ENCODE measurements at places on chromosomes 11 and 22.

DNA sequence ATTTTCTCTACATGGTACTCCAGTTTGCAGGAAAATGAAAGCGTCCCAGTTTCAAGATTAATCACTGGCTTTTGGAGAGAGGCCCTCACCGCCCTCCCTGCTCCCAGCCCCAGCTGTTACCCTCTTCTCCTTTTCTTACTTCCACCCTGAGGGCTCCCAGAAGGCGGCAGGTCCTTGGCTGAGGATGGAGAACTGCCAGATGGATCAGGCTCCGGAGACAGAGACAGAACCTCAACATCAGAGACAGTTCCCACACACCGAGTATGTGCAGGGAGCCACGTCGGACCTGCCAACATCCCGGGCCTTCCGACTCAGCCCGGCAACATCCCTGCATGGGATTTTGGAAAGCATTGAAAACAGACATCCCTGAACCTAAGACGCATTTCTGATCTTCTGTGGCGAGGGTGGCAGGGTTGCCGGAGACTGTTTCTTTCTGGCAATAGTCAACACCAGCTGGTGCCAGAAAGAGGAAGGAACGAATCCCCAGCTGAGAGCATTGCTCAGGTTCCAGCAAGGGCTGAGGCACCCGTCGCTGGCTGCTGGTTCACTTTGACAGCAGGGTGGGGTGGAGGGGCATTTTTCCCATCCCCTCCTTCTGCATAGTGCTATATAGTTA lies 467.1 kb downstream of the MIAT start:
- DNase-seq: no peak

- no peak for DNase-seq
Measured at GRCh38 chr11:31816468-31817053, 5.4 kb upstream of the PAX6 start.

- peak; percentile 31 for DNase-seq
Measured at GRCh38 chr11:59756558-59756840, 1.3 kb downstream of the STX3 start.

DNA sequence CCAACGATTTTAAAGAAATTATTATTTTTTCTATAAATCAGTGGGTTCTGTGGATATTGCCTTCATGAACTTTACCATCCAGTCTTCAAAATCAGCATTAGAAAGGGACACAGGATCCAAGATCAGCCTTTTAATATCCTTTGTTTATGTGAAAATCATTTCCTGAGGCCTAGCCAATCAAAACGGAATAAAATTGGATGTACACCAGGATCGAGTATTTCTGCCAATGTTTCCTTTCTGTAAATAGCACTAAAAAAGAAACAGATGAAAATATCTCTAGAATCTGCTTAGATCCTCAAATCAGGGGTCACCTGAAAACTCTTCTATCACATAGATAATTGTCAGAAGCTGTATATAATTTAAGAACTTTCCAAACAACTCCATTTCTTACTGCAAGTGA lies 1598.5 kb downstream of the LRRC4C start:
- DNase-seq: no peak

GRCh38 chr11:26995701-26996460 lies 2.0 kb downstream of the FIBIN start:
- DNase-seq: no peak

- no peak for DNase-seq
Measured at GRCh38 chr11:132817387-132817786, 714.9 kb downstream of the OPCML start.

GRCh38 chr22:39598017-39598965 lies 27.7 kb downstream of the CACNA1I start:
- no peak for DNase-seq

DNA sequence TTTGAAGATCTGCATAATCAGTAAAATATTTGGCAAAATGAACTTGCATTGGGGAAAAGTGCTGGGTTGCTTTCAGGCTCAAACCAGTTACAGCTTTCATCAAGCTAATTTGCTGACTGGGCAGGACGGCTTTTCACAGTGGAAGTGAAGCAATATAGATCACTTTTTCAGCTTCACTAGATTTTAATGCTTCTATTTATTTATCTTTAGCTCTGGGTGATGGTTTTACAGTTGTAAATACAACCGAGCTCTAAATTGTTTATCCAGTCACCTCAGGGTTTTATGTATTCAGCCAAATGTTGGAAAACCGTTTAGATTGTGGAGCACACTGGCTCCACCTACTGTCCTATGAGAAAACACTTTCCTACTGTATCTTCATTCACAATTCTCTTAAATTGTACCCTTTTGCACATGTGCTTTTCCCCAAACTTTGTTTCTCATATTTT lies 58.2 kb downstream of the ACER3 start:
- peak; percentile 52 for DNase-seq

DNA sequence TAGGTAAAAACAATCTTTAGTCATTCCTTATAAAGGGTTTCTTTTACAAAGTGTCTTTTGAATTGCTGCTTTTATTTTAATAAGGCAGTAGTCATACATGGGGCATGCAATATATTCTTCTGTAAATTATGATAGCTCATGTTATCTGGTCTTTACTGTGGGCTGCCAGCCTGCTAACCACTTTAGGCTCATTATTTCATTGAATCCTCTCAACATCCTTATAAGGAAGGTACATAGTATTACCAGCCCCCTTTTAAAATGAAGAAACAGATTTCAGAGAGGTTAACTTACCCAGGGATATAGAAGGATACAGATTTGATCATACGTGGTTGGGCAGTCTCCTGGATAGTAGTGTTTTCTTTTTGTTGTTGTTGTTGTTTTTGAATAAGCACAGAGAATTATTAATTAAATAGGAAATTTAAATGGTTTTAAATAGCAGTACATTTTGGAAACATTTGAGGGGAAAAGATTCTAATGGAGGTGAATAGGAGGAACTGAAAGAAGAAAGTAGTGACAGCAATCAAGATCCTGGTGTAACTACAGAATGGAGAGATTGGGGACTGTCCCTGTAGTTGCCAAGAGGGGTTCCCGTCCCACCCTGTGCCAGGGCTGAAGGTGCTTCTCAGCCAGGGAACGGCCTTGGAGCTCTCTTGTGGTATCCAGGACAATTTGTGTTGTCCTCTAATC lies 21.0 kb downstream of the SPECC1L start:
- DNase-seq: no peak

DNA sequence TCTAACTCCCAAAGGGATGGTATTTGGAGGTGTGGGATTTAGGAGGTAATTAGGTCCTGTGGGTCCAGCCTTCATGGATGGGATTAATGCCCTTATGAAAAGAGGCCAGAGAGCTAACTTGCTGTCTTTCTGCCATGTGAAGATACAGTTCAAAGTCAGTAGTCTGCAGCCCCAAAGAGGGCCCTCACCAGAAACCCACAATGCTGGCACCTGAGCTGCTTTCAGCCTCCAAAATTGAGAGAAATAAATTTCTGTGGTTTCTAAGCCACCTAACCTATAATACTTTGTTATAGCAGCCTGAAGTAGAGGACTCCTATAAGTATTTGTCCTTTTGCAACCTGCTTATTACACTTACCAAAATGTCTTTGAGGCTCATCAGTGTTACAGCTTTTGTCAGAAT lies 16.2 kb downstream of the ATM start:
- DNase-seq: no peak

GRCh38 chr11:88281317-88281712 lies 56.2 kb downstream of the CTSC start:
- DNase-seq: no peak

DNA sequence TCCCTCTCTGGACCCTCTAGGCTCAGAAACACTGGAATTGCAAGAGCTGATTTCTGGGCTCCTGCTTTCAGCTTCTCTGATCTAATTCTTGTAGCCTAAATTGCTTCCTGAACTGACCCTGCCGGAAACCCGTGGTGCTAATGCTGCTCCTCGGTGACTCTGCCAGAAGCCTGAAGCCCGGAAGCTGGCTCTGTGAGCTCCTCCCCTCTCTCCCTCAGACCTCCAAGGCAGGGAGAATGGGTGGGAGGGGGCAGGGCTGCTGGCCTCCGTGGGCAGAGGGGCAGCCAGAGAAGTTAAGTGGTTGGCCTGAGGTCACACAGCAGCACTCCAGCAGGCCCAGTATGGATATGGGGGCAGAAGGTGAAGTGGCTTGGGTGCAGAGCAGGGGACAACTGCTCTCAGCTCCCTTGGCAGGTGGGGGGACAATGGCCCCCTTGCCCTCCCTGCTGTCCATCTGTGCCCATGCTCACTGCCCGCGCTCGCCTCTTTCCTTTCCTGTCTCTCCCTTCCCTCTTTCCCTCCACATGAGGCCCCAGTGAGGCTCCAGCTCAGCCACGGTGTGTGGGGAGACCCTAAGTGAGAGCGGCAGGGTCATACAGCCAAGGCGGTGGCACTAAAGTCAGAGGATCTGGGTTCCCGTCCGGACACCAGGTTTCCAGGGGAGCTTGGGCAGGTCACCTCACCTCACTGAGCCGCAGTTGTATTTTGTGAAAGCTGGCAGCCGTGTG lies 16.2 kb downstream of the CAPN5 start:
- peak; percentile 50 for DNase-seq

DNA sequence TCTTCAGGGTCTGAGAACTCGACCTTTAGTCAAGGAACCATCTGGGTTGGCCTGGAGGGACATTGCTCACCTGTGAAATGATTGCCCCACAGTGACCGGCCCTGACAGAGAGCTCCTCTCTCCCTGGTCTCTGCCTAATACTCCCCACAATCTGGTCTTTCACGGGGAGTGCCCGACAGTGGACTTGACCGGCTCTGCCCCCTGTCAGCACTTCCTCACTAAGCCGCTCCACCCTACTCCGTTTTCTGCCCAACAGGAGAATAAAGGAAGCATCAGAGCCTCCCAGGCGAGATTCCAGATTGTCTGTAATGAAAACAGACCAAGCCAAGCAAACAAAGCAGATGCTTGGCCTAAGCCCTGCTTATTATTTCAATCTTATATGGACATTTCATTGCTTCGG lies 87.8 kb downstream of the FBXO7 start:
- no peak for DNase-seq

GRCh38 chr22:17890892-17891291 lies 116.6 kb upstream of the BID start:
- DNase-seq: no peak

GRCh38 chr22:50303848-50304527 lies 3.5 kb downstream of the PLXNB2 start:
- DNase-seq: peak; percentile 30

- DNase-seq: no peak
Measured at GRCh38 chr22:25101986-25102385, 97.7 kb upstream of the CRYBB3 start.

DNA sequence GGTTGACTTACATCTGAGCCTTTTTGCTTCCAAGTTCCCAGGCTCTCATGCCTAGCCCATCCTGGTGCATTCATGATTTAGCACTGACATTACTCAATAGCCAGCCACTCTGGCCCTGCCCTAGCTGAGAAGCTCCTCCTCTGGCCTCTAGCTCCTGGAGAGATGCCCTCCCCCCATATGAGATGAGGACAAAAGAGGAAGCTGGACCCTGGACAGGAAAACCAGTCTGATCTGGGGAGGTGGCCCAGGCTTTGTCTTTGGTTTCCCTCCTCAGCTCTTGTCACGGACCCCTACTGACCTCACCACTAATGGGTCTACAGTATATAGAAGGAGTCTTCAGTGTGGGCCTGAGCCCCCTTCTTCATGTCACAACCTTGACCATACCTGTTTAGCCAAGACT lies 3.0 kb downstream of the RHOG start:
- no peak for DNase-seq

- no peak for DNase-seq
Measured at GRCh38 chr11:74679513-74679865, 51.7 kb downstream of the CHRDL2 start.

- peak; percentile 70 for DNase-seq
Measured at GRCh38 chr11:67266449-67267187, at the start of gene GRK2. Gene GRK2 (plus strand): TSS chr11:67266473. CDS start chr11:67266700, 227 bp downstream.

DNA sequence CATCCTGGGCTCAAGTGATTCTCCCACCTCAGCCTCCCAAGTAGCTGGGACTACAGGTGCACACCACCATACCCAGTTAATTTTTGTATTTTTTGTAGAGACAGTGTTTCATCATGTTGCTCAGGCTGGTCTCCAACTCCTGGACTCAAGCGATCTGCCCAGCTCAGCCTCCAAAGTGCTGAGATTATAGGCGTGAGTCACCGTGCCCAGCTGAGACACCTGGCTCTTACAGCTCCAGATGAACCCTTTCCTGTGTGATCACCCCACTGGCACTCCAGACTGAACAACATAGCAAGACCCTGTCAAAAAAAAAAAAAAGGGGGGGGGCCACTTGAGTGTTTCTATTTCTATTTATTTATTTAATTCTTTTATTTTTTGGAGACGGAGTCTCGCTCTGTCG lies 1.0 kb upstream of the ADSL start:
- DNase-seq: peak; percentile 67

DNA sequence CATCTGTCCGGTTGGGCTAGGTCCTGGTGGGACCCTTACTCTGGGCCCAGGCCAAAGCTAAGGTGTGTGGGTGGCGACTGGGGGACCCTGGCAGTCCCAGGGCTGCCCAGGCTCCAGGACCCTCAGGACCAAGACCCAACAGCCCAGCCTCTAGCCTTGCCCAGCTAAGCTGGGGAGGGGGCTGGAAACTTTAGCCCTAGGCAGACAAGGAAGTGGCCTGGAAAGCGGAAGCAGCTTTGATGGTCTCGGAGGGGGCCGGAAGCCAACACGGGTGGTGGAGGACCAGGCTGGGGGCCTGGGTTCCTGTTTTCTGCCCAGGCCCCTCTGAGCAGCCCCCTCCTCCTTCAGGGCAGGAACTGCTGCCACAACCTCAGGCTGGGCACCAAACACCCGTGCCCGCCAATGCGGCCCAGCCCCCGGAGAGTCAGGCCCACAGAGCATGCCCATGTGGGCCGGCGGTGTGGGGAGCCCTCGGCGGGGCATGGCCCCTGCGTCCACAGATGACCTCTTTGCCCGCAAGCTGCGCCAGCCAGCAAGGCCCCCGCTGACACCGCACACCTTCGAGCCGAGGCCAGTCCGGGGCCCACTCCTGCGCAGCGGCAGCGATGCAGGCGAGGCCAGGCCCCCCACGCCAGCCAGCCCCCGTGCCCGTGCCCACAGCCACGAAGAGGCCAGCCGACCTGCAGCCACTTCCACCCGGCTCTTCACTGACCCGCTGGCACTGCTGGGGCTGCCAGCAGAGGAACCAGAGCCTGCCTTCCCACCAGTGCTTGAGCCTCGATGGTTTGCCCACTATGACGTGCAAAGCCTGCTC lies 2.8 kb downstream of the SIPA1 start:
- no peak for DNase-seq

DNA sequence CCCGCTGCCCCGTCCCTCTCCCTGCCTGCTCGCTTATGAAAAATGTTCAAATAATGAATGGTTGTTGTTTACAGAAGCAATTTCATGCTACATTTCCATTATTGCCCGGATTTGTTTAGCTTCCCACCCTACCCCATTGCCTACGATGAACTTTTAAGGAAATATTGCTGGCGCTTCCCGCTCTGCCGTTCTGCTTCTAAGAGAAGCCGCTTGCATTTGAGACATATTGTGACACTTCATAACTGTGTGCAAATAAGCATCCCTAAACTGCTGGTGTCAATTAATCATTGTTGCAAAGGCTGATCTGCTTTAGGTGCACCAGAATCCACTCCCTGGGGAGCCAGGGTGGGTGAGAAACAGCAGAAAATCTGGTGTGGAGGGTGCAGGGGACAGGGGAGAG lies 52.3 kb upstream of the LMO1 start:
- no peak for DNase-seq
